Activated T-cell treated with anti-CD3 and anti-CD28 coated beads, Interleukin-2, amount 50 U/mL, for 24 hours (primary cell): ENCODE measurements at places on chromosomes 7 and 10.

- no peak for DNase-seq
These were observed 53.9 kb upstream of the IL6 start for GRCh38 chr7:22672846-22673680.

- no peak for DNase-seq
These were observed 42.6 kb upstream of the AMPH start for GRCh38 chr7:38673795-38674194.

GRCh38 chr10:16745061-16745460, 72.2 kb downstream of the RSU1 start:
- DNase-seq, result no peak

GRCh38 chr7:128450913-128451312, 4.8 kb upstream of the HILPDA start:
- no peak for DNase-seq
